ENCODE measurements at places on chromosomes 12 and 14.

DNA sequence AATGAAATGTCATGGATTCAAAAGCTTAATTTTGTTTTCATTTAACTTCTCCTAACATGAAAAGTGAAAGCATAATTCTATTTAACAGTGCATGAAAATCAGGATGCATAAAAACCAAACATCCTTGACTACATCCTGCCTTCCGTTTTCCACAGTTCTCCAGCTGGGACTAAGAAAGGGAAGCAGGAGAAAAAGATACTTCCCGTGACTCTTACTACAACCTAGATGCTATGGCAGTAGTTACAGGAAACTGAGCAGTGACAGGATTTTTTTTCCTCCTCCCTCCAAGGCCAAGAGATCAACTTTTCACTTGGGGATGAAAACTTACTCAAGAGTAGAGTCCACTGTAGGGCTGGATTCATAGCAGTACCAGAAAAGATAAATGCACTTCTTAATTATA is 2.6 kb downstream of the EXOC5 start:
- DNase-seq, result no peak

- DNase-seq, result no peak
Measured at GRCh38 chr14:46401066-46401465, 250.5 kb downstream of the RPL10L start.

- no peak for DNase-seq
Measured at GRCh38 chr14:103143506-103143905, 20.2 kb downstream of the TNFAIP2 start.

DNA sequence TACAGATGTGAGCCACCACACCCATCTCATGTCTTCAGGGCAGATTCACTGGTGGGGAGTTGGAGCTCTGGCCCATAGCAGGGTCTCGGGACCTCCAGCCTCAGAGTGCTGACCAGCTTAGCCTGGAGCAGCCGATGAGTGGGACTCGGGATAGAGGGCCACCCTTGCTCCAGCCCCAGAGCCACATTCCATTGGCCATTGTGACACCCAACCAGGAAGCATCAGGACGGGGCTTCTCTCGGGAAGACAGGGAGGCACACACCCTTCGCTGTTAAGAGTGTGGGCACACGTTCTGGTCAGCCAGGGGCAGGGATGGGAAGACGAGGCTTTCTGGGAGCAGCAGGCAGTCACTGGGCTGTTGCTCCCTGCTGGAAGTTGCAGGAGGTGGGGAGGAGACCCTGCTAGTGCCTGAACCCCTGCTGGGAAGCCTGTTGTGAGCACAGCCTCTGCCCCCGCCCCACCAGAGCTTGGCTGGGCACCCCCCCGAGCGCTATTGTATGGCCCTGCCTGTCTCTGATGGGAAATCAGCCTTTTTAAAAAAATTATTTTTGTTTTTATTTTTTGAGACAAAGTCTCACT is 1.6 kb downstream of the ADGRD1 start:
- DNase-seq, result no peak

DNA sequence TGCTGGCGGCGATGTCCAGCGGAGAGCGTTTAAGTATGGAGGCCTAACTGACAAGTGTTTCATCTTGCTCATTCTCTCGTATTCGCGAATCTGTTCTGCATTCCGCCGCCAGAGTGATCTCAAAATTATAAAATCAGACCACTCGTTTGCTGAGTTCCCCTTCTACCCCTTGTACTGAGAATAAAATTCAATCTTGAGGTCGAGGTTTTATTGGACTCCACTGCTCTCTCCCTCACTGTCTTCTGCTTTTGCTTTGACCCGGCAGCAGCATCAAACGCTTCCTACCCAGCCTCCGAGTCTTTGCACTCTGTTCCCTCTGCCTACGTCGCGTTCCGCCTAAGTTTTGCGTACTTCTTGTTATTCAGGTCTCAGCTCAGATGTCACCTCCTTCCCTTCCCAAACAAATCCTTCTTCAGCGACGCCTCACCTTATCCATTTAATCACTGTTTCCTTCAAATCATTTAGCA is 462 bp downstream of the KNTC1 start:
- no peak for DNase-seq

DNA sequence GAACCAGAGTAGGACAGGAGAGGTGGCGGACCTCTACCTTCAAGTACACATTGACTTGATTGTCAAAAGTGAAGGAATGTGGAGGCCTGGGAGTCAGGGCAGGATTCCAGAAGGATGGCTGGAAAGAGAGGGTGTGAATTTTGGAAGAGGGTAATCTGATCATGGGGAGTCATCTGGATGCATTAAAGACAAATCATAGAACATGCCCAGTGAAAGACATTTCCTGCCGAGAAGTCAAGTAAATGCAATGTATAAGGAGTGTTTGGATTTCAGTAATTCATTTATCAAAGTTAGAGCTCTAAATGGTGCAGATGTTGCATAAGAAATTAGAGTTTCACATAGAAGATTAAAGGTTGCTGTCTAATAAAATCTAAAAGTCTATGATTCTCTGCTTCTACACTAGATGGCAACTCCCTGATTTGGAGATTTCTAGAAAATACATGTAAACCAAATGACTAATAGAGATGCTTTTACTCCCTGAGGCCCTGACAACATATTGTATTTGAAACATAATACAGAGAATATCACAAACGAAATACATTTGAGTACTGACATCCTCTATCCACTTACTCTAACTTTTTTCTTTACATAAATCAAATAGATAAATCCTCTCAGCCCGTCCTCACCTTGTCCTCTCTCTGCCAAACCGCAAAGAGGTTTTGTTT is 91.3 kb downstream of the KCNA5 start:
- no peak for DNase-seq

GRCh38 chr14:60509438-60510253 is 700 bp downstream of the SIX6 start:
- DNase-seq, result no peak

DNA sequence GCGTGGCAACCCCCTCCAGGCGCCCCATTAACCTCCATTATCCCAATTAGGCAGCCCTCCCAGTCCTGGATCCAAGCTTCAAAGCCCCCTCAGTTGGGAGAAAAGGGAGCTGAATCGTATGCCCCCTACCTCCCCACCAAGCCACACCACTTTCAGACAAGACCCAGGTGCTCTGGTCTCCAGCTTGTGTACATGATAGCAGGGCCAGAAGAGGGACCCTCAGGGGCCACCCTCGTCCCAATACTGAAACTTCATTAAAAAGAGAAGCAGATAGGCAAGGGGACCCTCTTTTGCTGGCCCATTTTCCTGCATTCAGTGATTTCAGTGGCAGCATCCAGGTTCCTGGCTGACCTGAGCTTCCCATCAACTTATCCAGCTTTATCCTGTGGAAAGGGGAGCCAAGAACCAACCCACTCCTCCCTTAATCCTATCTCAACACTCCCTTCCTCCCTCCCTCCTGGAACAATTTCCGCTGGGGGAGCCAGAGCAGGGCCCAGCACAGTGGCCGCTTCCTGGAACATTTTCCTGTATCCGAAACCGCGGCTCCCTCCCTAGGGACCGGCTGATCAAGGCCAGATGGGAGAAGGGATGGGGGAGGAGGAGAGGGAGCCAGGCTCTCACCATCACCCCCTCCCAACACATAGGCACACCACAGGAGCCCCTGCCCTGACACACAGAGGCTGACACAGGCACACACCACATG is 9.5 kb upstream of the SP7 start:
- DNase-seq, result no peak

GRCh38 chr14:22685467-22685866 is 41.3 kb upstream of the OR6J1 start:
- no peak for DNase-seq

DNA sequence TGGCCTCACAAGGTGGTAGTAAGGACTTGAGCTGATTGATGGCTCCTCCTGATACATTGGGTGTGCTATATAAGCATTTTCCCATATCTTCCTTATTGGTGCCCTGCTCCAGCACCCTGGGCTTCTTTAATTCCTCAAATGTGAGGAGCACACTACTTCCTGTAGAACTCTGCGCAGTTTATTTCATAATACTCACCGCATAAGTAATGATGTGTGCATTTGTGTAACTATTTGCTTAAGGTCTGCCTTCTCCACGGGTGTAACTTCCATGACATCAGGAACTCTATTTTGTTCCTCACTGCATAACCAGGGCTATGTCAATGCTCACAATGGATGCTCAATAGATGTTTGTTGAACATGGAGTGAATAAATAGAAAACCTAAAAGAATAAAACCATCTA is 392.2 kb downstream of the SEC23A start:
- no peak for DNase-seq

- DNase-seq, result no peak
Measured at GRCh38 chr12:126770188-126770587, 1496.8 kb upstream of the TMEM132C start.

DNA sequence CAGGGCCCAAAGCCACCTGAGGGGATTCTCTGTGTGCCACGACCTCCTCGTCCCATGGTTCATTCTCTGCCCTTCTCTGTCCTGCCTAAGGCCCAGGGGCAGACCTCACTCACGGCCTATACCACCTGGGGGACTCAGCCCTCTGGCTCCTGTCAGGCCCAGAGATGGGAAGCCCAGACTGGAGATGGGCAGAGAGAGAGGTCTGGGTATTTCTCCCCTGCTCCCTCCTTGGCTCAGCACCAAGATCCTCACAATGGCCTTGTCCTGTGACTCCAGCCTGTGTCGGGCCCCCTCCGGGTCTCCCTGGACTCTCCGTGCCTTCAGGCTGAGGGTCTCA is 46.9 kb upstream of the BCL11B start:
- DNase-seq, result no peak

GRCh38 chr12:53956914-53957536 is 2.3 kb downstream of the HOXC12 start:
- no peak for DNase-seq

- DNase-seq, result no peak
Measured at GRCh38 chr14:63840981-63841380, 11.8 kb upstream of the SYNE2 start.

GRCh38 chr12:115973066-115973465 is 304.4 kb downstream of the MED13L start:
- DNase-seq, result no peak

GRCh38 chr12:28089338-28089737 is 100.9 kb upstream of the CCDC91 start:
- DNase-seq, result no peak

- no peak for DNase-seq
Measured at GRCh38 chr12:124094733-124095132, 121.7 kb downstream of the ZNF664 start.

DNA sequence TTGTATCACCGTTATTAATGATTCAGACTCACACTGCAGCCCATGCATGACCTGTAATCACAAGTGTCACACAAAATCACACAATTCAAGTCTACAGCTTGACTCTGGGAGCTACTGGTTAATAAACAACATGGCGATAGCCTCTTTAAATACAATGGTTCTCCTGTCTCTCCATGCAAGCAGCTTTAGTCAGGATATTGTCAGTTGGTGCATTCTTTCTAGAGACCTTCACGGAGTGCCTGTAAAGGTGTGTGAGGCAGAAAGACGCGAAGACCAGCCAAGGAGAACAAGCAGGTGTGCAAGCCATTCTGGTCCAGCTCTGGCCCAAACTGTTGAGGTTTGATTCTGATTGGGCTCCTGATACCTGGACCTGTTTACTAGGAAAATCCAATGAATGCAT is 40.0 kb upstream of the FOXN3 start:
- no peak for DNase-seq

DNA sequence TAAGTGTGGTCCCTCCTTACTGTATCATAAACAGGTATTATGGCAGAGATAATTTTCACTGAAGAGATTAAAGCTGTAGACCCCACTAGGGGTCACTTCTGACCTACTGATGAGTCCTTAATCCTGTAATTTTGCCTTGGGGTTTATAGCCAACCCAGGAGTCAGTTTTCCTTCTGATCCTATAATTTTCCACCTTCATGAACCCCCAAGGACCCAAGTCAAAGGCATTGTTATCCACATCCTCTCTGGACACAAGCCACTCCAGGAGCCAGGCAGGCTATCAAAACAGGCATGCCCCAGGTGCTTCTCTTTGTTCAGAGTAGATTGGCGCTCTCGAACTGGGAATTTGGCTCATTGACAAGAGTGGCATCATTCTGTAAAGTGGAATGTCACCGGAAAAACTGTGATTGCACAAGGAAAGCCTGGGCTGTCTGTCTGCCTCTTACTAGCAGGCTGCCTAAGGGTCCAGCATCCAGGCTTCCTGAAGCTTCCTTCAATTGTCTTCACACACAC is 1523.2 kb upstream of the FLRT2 start:
- DNase-seq, result no peak

All from NCI-H1048 (cell line).